HAP-1 (cell line): ENCODE measurements at places on chromosomes 11 and 22.

DNA sequence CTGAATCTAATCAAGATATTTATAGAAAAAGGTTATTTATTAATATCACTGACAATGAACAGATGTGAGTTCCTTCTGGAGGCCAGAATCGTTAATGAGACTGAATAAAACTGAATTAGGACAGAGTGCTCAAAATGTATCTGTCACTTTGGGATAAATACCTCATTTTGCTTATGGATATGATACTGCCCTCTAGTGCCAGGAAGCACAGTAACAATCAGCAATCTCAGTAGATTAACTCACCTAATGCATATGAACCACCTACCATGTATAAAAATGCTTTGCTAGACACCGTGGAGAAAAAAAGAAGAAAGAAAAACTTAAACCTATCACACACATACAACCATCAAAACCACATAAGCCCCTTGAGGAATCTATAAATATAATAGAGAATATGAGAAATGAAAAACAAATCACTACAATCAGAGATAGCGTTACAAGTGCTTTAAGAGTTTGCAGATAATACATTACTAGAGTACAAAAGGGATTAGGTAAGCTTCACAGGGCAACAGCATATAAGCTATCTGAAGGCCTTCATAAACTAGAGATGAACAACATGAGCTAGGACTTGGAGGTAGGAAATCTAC is 117.4 kb downstream of the SGSM3 start:
- peak; percentile 68 for DNase-seq

GRCh38 chr11:67320011-67320410 is 16.7 kb downstream of the SSH3 start:
- no peak for DNase-seq

- DNase-seq, result no peak
Observed at GRCh38 chr11:34787895-34788294, 128.3 kb downstream of the APIP start.

GRCh38 chr11:2932850-2933251 is 3.6 kb upstream of the PHLDA2 start:
- no peak for DNase-seq

DNA sequence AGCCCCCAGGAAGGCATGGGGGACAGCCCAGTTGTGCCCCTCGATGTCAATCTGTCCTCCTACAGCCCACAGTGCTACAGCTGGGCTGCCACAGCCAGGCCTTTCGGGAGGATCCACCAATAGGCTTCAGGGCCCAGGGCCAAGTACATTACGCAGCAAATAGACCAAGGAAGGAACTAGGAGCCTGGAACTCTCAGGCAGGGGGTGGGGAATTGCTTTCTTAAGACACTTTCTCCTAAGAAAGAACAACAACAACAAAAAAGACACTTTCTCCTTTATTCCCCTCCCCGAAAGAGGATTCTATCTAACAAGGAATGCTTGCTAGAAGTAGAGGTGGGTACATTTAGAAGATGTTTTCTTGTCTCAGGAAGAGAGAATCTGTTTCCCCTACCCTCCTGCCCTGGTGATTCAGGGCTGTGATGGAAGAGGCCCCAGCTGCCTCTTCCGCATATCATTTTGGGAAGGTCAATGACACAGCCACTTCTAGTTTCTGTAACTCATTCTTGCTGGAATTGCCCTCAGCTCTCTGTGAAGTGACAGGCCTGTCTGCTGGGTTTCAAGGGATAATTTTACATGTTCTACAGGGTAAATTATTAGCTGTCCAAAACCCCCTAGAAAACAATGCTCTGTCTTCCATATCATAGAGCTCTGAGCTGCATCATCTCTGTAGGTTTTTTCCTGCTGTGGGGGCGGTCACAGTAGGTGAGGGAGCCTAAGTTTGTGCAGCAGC is 6.0 kb upstream of the MALAT1 start:
- no peak for DNase-seq

DNA sequence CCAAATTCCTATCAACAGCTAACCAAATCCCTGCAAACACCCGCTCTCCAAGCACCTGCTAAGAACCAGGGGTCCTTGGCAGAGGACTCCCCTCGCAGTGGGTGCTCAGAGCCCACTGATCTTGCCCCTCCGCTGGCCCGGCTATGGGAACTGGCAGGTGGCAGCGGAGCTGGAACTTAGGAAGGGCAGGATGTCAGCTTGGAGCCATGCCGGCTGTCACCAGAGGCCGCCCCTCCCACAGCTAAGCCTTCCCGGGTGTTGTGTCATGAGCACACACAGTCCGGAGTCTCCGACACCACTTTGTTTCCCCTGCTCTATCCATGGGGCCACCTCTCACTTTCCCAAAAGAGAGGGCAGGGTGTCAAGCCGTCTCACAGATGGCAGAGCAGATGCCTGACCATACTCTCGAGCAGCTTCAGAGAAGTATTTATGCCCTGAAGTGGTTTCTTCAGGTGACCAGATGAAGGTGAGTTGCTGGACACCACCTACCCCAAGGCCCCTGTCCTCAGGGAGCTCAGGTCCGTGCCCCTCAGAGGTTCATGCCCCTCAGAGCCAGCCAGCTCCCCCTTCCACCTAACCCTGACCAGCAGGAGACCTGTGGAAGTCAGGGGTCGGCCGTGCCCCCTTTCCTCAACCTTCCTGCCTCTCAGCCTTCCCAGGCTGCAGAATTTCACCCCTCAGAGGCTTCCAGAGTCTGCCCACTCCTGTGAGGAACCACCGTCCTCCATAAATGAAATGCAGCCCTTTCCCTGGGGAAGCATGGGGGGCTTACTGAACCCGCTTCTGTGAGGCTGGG is 545.7 kb upstream of the B3GAT1 start:
- no peak for DNase-seq

DNA sequence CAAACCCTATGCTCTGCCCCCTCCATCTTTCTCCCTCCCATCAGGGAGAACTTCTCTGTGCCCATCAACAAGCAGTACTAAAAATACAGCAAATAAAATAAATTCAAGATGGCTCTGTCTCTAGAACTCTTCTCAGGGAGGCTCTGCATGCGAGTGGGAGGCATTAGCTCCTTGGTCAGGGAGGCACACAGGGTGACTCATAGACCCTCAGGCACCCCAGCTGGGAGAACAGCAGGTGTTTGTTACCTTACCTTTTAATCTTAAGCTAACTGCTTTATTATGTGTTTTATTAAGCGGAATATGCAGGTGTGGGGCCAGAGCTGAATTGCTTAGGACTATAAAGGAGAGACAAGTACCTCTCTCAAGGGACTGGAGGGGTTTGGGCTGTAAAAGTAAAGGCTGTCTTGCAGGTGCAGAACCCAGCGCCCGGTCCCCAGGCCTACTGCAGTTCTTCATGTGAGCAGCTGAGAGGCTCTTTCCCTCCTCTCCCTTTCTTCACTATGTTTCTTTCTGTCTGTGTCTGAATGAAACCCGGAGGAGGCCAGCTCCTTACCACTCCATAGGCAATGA is 20.8 kb downstream of the CSNK2A3 start:
- DNase-seq, result no peak

DNA sequence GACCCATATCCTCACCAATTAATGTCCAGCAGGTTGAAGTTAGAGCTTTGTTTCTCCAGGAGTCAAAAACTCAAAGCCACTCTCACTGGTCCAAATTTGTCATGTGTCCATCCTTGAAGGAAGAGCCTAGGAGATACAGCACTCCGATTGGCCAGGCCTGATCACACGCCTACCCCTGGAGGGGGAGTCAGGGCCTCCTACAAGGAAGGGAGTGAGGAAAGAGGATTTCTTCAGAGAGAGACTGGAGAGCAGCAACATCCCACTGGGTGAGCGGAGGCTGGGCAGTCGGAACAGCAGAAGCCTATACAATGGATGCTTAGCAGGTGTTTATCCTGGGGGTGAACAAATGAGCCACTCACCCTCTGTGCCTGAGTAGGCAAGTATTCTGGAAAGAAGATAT is 113.9 kb downstream of the TRIM29 start:
- DNase-seq, result no peak

GRCh38 chr11:44711113-44711786 is 15.5 kb upstream of the TSPAN18 start:
- no peak for DNase-seq

DNA sequence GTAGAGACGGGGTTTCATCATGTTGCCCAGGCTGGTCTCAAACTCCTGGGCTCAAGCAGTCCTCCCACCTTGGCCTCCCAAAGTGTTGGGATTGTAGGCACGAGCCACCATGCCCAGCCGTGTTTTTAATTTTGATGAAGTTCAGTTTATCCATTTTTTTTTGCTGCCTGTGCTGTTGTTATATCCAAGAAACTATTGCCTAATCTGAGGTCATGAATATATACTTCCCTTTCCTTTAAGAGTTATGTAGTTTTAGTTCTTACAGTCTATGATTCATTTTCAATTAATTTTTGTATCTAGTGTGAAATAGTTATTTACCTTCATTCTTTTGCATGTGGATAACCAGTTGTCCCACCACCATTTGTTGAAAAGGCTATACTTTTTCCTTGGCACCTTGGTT is 50.3 kb upstream of the SORL1-AS1 start:
- DNase-seq, result no peak

DNA sequence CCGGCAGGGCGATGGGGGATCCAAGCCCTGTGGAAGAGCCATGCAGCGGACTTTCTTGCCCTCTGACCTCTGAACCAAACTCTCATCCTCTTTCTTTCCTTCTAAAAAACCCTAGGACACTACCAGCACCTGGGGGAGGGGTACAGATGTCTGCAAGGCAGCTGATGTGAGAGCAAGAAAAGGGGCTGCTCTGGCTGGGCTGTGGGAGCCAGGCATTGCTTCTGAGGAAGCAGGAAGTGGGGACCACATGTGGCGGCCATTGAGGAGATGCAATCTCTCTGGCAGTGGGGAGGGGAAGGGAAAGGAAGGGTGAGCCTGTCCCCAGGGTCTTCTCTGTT is 36.0 kb downstream of the FAM83F start:
- DNase-seq, result no peak

DNA sequence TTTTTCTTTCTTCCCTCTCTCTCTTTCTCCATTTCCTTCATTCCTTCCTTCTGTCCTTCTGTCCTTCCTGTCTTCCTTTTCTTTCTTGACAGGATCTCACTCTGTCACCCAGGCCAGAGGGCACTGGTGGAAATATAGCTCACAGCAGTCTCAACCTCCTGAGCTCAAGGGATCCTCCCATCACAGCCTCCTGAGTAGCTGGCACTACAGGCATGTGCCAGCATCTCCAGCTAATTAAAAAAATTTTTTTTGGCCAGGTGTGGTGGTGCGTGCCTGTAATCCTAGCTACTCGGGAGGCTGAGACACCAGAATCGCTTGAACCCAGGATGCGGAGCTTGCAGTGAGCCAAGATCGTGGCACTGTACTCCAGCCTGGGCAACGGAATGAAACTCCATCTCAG is 4.8 kb upstream of the DUSP8 start:
- no peak for DNase-seq

- no peak for DNase-seq
Observed at GRCh38 chr11:69462106-69462951, 19.1 kb upstream of the LINC01488 start.

- no peak for DNase-seq
Observed at GRCh38 chr11:2759228-2760195, 59.7 kb upstream of the KCNQ1OT1 start.

DNA sequence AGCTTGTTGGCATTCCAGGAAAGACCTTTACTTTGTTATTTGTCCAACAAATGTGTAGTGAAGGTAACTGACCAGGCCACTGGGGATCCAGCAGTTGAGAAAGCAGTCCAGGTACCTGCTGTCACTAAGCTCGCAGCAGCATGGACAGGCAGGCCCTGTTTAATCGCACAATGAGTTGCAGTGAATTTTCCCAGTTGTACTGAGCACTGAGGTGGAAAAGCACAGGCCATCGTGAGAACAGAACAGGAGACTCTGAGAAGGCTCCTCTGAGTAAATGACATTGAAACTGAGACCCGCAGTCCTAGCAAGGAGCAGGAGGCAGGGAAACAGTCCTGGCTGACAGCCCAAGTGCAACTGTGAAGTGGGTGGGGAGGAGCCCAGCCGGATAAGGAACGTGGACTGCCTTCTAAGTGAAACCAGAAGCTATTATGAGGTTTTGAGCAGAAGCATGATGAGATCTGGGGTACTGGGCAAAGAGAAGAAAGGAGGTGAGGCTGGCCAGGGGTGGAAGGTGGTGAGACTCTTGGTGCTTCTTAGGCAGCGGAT is 39.8 kb upstream of the CDON start:
- no peak for DNase-seq

DNA sequence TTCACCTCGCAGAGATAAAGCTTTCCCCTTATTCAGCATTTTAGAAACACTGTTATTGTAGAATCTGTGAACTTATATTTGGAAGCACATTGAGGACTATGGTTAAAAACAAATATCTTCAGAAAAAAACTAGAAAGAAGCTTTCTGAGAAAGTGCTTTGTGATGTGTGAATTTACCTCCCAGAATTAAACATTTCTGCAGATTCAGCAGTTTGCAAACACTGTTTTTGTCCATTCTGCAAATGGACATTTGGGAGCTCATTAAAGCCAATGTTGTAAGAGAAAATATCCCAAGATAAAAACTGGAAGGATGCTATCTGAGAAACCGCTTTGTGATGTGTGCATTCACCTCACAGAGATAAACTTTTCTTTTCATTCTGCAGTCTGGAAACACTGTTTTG is 272.7 kb downstream of the OR4A5 start:
- DNase-seq, result no peak

DNA sequence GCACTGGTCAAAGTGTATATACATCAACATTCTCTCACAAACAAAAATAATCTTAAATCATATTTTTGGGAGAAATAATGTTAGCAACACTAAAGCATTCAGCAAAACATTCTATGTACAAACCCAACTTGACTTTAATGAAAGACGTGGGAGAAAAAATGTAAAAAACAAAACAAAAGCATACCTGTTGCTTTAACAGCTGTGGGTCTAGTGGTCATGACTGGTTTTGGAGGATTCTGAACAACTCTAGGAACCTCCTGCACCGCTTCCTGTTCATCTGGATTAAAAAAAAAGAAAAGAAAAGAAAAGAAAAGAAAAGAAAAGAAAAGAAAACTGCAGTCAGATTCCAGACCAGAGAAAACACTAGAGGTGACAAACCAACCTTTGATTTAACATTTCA is 2.1 kb downstream of the FNBP4 start:
- no peak for DNase-seq

DNA sequence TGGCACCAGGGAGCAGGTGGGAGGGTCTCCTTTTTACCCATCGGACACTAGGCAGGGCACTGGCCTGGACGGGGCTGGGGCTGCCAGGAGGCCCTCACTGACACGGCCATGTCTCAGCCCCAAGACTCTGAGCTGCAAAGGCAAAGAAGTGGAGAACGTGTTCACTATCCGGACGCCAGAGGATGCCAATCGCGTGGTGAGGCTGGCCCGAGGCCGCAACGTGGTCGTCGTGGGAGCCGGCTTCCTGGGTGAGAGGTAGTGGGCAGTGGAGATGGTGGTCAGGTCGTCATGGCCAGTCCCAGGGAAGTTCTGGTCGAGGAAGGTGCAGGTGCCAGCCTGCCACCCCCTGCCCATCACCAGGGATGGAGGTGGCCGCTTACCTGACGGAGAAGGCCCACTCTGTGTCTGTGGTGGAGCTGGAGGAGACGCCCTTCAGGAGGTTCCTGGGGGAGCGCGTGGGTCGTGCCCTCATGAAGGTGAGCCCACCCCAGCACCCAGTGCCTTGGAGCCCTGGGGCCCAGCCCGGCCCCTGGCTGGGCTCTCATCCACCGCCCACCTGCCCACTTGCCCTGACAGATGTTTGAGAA is 5.7 kb upstream of the LZTR1 start:
- no peak for DNase-seq
